ENCODE measurements at places on chromosomes 5 and 9.

DNA sequence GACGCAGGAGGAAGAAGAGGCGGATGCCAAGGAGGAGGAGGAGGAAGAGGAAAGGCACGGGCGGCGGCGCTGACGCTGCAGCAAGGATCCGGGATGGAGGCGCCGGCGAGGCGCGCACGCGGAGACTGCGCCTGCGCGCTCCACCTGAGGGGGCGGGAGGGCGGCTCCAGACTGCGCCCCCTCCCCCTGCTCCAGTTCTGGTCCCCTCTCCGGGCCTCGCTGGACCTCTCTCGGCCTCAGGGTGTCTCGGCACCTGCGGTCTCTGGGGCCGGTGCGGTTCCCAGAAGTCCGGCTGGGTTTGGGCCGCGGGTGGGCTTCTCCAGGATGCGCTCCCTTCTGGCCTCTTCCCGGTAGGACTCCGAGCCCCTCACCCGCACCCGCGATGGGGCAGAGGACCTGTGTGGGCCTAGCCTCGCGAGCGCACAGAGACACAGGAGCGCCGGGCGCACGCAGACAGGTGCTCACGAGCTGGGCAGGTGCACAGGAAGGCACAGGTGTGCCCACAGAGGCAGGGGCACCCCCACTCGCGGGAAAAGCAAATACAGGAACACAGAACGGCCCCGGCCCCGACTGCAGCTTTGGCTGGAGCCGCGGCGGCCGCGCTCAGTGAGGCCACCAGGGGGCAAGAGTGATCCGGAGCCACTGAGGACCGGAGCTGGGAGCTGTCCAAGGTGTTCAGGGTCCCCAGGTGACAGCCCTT, at the start of gene NPDC1:
Gene NPDC1, minus strand, starts transcription at position 90 of the 700 bp plus-strand sequence. CDS start 188 bp downstream, outside the sequence.
- peak; percentile 82 for DNase-seq

DNA sequence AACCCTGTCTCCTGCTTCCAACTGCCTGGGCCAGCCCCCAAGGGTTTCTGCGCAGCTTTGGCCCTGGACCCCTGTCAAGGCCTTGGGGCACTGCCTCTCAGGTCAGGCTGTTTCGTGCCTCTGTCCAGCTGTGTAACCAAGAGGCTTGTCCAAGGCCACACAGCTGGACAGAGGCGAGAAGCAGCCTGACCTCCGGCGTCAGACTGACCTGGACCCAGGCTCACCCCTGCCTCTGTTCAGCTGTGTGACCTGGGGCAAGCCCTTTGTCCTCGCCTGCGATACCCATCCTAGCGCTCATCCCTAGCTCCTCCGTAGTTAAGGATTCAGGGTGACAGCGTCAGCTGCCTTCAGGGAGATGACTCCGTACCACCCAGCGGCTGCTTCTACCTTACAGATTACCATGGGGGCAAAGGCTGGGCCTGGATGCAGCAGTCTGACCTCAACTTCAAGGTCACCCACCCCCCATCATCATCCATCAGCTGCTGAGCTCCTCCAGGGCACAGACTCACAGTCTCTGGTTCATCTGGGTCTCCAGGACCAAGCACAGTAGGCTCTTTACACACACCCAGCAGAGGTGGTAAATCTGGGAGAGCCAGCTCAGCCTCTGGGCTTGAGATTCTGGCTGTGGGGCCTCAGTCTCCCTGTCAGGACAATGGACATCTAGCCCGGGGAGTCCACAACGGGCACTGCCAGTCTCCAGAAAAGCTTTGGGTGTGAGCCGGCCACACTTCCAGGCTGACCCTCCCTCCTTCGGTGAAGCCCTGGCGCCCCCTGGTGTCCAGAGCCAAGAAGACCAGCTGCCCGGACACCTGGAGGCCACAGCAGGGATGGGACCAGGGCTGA, 7.9 kb downstream of the AK1 start:
- DNase-seq = peak; percentile 52

- no peak for DNase-seq
Measured at GRCh38 chr5:15008476-15008875, 136.9 kb upstream of the ANKH start.

- DNase-seq = no peak
Measured at GRCh38 chr5:169602535-169602934, 19.0 kb downstream of the SPDL1 start.

DNA sequence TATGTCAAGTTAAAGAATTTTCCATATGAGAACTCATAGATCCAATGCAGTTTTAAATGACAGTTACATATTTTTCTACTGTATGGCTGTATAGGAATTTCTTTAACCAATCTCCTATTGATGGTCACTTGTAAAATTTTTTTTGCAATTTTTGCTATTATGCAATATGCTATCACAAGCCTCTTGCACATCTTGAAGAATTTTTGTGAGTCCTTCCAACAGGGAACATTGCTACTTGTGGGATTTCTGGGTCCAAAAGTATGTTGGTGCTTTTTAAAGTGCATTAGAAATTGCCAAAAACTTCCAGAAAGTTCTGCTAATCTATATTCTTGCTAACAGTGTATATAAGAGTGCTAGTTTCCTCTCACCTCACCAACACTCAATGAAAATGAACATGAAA, 65.1 kb downstream of the NPR3 start:
- DNase-seq = no peak

GRCh38 chr5:154202379-154203260, 12.1 kb downstream of the GALNT10 start:
- peak; percentile 22 for DNase-seq

DNA sequence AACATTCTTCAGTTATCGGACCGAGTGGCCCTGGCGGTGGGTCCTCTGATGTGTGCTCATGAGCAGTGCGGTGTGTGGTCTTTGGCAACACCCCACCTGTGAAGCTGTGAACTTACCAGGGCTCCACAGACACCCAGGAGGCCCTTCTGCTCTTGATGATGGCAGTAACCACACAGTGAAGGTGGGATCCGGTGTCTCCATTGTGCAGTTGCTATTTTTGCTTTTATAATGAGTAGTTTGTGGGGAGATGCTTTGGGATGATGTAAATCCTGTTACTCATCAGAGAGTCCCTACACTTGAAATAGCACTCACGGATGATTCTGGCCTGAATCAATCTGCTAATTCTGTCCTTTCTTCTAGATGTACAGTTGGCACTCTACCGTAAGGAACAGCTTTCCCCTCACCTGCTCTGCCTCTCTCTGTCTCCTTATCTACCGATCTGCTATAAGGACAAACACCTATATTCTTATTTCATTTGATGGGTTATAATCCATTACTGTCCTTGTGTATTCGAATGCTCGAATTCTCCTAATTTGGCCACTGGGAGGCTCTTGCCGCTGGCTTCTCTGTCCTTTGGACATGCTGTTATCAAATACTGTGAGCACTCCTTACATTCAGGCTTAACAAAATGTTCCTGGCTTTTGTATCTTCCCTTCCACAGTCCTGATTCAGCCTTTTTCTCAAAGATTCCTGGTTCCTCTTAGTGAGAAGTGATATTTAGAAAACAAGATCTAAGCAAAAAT, 20.2 kb downstream of the ATPSCKMT start:
- DNase-seq = no peak

GRCh38 chr5:130102375-130102774, 198.1 kb downstream of the CHSY3 start:
- DNase-seq = no peak

DNA sequence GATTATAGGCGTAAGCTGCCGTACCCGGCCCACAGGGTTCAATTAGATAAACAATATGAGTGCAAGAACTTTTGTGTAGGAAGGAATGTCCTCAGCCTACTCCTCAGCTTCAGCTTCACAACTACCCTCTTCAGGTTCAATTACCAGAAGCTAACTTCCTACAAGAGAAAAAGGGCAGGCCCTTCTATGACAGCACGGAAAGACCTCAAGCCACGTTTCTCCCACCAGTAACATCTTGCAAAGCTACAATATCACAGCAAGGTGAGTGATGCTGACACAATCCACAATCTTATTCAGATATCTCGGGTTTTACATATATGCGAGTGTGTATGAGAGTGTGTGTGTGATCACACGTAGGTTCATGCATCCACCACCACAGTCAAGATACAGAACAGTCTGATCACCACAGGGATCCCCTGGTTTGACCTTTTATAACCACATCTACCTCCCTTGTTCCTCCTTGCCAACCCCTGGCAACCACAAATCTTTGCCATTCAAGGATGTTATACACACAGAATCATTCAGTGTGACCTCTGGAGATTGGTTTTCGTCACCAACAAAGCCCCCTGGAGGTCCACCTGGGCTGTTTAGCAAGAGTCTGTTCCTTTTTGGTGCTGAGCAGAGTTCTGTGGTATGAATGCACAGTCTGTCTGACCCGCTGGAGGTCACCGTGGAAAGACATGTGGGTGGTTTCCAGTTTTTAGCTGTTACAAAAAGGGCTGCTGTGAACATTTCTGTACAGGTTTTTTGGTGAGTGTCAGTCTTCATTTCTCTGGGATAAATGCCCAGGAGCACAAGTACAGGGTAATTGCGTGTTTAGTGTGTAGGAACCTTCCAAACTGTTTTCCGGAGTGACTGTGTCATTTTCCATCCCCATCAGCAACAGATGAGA, 38.2 kb downstream of the IPPK start:
- no peak for DNase-seq

DNA sequence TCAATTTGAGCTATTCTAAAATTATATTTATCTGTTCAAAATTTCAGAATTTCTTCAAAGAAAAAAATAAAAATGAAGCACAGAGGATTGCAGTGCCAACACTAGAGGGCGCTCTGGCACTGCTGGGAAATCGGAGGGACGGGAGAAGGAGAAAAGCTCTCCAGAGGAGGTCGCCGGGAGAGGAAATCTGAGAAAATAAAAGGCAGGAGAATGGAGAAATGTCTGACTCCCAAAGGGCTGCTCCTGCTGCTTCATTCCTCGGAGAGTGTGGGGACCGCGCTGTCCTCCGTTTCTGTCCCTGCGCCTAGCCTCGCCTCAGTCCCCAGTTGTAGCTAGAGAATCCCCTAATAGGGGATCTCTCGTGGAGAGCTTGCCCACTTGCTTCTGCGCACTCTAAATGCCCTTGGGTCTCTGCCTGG, 40.0 kb upstream of the ARSB start:
- DNase-seq = peak; percentile 15

DNA sequence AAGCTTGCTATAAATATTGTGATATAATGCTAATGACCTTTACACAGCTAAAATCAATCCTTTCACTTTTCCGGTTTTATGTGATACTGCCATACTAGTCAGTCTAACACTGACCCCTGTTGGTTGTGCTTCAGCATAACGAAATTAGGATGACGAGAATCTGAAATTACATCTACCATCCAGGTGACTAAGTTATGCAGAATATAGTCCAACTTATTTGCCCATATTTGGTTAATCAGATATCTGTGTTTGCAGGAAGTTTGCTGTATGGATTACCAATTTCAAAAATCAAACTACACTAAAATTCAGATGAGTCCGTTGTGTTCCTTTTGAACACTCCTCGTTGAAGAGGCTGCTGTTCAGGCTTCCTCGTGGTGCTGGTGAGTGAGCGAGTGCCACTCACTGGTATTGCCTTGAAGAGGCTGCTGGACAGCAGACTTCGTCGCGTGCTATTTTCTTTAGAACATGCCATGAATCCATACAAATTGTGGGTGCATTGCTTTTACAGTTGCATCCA, 32.5 kb downstream of the TENT4A start:
- DNase-seq = peak; percentile 77

DNA sequence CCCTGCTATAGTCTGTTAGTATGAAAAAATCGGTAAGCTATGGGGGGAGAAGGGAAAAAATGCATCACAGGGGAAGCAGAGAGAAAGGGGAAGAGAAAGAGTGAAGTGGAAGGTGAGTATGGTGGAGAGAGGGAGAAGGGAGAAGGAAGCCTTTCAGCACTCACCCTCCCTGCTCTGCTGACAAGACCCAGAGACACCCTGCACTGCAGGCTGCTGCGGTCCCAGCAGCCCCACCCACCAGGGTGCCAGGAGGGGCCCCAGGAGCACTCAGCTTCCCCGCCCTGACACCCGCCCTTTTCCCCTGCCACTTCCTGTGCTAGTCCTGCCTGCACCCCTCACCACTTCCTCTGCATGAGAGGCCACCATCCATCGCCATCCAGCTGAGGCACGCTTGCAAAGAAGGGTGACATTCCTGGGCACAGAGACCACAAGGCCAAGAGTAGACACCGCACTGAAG, 12.7 kb downstream of the STK10 start:
- DNase-seq = peak; percentile 93

DNA sequence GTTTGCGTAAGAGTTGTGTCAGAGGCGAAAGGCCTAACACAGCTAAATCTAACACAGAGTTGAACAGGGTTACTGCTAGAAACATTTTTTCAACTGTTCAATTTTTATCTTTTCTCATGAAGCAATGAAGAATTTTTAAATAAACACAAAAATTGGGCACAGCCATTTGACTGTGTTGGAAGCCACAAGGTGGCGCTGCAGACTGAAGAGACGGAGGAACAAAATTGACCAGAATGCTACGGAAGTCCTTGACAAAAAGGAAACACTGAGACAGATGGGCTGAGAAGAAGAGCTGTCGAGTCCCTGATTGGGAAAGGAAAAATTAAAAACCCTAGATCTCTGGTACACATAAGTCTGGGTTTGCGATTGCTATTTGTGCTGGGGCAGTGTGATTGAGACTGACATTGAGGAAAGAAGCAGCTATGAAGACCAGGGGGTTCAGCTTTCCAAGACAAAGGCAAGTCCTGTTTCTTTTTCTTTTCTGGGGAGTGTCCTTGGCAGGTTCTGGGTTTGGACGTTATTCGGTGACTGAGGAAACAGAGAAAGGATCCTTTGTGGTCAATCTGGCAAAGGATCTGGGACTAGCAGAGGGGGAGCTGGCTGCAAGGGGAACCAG, at the start of gene PCDHB9:
Gene PCDHB9, plus strand, starts transcription at position 265 of the 616 bp plus-strand sequence. Its CDS starts 158 bp downstream, at position 423.
- peak; percentile 44 for DNase-seq

DNA sequence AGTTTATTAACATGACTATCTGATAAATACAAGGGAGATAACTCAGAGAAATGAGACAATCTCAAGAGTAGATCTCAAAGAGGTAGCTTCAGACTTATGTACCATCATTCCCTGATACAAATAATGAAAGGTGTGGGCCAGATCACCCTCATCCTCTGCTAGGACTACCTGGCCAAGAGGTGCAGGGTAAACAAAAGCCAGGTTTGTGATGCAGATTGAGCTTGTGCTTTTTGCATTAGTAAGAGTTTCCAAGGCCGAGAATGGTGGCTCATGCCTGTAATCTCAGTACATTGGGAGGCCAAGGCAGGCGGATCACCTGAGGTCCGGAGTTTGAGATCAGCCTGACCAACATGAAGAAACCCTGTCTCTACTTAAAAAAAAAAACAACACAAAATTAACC, 8.9 kb upstream of the SPIN1 start:
- no peak for DNase-seq

DNA sequence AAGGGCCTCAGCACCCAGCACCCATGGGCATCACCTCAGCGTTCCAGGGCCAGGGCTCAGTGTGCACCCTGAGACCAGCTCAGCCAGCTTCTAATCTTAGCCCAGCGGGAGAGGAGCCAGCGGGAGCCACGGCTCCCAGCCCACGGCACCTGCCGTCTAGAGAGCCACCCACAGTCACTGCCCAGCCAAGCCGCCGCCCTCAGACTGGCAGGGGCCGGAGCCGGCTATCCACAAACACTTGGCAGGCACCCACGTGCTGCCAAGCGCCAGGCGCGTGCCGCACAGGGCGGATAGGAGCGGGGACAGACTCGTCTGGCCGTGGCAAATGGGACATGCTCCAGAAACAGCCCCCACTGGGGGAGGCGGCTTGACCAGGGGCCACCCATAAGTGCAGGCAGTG, 18.6 kb downstream of the BRD3 start:
- no peak for DNase-seq
